ENCODE measurements at places on chromosomes 6 and 20.

GRCh38 chr20:3405139-3405538 is 2.3 kb downstream of the DNAAF9 start:
- DNase-seq = no peak

DNA sequence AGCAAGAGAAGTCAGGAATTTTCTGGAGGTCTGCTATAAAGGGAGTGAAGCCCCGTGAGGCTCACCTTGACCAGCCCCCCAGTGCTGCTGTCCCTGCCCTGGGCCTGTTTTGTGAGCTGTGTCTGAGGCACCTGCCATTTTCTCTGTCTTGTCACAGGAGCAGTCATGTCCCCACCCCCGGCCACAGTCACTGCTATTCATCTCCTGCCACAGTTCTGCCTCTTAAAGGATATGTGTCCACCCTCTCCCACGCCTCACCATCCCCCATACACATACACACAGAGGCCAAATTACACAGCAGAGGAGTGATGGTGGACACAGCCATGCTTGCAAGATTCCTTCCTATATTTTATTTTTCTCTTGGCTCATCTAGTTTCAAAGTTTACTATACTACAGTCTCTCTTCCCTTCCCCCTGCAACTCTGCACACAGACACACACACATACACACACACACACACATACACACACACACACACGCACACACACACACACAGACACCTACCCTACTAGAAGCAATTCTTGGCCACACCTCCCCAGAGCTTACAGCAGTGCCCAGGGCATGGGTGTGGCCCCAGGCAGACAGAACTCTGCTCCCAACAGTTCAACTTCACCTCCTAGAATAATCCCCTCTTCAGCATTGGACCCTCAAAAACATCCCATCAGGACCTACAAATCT is 68.7 kb upstream of the TAB2 start:
- DNase-seq = no peak

DNA sequence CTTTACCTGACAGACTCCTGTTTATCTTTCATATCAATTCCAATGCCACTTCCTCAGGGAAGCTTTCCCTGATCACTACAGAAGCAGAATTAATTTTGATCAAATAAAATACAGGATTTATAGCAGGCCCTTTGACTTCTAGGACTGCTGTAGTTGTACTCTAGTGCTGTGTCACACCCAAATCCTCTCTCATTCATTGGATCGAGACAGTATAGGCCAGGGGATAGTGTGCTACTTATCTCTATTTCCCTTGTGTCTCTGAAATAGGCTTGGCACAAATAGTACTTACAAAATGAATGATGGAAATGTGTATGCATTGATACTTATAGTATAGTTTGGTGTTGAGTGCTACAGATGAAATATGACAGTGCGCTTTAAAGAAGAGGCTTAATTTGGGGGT is 19.8 kb downstream of the RALY start:
- DNase-seq = no peak

DNA sequence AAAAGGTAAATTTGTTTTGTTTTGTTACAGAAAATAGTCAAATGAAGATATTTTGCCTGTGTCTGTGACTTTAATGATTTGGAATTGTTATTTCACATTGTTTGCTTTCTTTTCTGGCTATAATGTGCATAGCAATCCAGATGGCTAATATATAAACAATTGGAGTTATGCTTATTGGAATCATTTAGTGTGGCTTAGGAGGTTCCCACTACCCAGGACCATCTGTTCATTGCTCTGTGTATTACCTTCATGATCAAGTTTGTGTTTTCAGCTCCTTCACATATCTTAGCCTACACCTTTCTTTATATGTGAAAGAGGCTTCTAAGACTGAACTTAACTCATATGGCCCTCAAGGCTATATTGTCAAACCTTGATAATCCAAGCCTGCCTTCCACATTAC is 232.9 kb downstream of the BCKDHB start:
- DNase-seq = no peak

DNA sequence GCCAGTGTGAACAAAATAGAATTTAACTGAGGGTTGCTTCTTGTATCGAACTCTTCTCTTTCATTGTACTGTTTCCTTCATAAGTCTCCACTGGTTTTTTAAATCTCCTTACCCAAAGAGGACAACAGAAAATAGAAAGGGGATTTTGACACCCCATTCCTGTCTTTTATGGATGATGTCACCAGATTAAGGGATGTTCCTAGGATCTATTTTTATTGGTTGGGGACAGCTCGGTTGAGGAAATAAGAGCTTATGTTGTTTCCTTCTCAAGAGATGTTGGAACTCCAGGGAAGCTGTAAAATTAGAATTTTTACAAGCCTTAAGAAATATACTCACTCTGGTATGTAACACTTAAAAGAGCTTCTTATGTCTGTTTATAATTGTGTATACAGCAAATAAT is 171.5 kb downstream of the PHF3 start:
- no peak for DNase-seq

- DNase-seq = no peak
Measured at GRCh38 chr6:105489216-105489530, 86.3 kb upstream of the PREP start.

GRCh38 chr6:75436869-75437268 is 56.7 kb downstream of the FILIP1 start:
- DNase-seq = no peak

DNA sequence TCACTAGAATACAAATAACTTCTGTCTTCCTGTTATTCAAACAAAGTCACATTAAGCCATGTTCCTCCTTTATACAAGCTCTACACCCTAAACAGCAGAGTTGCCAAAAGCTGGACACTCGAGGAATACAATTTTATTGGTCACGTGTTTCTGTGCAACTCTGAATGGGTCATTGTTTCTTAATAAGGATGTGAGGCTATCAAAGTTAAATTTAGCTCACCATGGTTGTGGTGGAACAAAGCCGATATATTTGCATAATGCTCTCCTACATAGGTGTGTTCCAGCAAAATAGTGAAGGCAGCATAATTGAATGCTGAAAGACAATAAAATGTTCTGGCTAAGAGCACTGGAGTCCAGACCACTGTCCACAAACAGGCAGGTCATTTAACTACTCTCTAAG is 36.9 kb upstream of the CD2AP start:
- no peak for DNase-seq

GRCh38 chr6:20221421-20221820 is 9.2 kb upstream of the MBOAT1 start:
- DNase-seq = no peak

GRCh38 chr6:150209415-150209814 is 66.6 kb downstream of the PPP1R14C start:
- DNase-seq = no peak

DNA sequence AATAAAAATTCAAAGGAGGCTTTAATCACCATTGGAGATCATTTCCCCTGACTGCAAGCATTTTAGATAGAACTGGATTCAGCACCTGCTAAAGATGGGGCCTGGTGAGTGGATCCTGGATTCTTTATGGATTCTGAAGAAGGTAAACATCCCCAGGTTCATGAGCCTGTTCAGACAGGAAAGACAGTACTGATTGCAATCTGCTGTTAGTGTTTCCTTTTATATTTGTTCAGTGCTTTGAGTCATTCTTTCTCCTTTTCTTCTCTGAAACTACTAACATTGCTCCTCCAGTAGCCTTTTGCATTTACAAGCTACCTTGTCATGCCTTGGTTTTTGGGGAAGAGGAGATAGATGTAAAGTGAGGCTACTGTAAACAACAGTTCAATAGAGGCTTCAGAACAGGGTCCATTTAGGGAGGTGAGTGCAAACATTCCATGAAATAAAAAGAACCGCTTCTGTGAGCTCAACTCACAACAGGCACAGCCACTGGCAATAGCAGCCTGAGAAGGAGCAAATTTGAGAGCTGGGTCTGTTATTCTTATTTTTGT is 66.4 kb upstream of the PRL start:
- no peak for DNase-seq

Data from effector CD4-positive, alpha-beta T cell (primary cell).